ENCODE measurements at places on chromosomes 11 and 22.
A peak's percentile ranks its signal among the peaks of the same experiment; 100 is the strongest.

DNA sequence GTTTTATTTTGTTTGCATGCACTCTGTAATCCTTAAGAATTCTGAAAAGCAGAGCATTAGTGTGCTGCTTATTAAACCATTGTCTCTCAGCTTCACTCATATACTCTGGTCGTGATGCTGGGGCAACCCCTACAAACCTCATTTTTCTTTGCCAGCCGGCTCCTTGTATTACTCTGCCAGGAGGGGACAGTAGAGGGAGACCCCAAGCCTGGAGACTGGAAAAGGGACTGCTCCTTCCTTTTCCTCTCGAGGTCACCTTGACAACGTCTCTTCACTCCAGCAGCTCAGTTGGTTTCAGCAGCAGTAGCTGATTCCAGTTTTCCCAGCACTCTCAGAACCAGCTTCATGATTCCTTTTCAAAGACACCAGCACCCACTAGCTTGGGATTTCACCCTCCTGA lies 2.8 kb upstream of the JHY start:
- no peak for DNase-seq

DNA sequence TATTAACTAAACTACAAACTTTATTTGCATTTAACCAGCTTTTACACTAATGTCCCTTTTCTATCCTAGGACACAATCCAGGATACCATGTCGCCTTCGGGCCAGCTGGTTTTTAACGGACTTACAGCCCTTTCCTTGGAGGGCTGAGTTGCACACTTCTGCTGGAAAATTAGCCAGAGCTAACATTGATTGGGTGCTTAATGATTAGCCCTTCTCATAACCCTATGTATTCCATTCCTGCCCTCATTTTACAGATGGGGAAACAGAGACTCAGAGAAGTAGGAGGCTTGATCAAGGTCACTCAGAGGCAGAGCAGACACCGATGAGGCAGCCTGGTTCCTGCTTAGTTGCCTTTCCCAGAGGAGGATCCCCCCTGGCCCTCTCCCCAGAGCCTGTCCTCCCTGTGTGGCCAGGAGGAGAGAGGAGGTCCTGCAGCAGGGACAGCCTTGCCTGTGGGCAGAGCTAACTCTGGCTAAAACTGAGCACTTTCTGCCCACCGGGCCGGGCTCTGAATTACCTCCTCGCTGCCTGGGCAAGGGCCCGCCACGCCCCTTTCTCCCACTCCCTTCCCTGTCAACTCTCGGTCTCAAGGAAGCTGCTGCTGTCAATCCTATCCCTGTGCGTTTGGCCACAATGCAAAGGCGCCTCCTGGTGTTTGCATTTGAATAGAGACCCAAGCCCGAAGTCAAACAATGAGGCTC lies 59.6 kb upstream of the PAX6 start:
- peak; percentile 58 for DNase-seq

DNA sequence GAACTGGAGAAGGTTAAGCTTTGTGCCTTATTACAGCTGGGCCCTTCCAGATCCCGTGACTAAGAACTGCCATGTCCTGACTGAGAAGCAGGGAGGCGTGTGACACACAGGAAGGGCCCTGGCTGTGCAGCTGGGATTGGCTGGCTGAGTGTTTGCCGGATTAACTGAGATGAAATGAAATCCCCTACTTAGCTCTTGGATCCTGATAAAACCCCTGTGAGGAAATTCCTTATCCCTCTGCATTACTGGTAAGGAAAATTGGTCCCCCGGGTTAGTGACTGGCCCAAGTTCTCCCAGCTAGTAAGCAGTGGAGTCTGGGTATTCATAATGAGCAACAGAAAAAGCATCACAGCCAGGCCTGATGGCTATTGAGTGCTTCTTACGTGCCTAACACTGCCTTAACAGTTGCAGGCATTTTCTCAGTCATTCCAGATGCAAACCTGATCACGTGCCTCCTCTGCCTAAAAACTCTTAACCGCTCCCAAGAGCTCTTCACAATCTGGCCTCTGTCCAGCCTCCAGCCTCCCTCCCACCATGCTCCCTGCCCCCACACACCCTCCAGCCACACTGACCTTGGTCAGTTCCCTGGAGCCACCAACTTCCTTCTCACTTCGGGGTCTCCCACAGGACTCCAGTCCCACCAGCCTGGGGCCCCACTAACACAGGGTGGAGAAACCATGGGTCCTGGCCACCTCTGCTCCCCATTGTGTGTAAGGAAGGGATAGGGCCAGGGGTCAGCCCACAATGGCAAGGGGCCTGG lies 37.8 kb downstream of the ARRB1 start:
- DNase-seq: peak; percentile 40

GRCh38 chr11:89168396-89168795 lies 9.3 kb upstream of the TYR start:
- DNase-seq: no peak

DNA sequence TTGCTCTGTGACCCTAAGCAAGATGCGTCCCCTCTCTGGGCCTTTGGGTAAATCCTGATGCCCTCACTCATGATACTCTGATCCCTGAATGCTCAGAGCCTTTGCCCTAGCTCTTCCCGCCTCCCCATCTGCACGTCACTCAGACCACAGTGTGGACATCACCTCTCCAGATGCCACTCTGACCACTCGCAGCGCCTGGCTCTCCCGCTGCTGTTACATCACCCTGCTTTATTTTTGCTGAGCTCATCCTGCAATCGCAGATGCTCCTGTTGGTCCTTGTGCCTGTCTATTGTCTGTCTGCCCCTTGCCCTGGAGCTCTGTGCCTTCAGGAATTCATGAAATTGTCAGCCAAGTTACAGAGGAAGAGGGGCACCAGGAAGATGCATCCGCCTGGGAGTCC lies 5.5 kb downstream of the OSM start:
- peak; percentile 26 for DNase-seq

DNA sequence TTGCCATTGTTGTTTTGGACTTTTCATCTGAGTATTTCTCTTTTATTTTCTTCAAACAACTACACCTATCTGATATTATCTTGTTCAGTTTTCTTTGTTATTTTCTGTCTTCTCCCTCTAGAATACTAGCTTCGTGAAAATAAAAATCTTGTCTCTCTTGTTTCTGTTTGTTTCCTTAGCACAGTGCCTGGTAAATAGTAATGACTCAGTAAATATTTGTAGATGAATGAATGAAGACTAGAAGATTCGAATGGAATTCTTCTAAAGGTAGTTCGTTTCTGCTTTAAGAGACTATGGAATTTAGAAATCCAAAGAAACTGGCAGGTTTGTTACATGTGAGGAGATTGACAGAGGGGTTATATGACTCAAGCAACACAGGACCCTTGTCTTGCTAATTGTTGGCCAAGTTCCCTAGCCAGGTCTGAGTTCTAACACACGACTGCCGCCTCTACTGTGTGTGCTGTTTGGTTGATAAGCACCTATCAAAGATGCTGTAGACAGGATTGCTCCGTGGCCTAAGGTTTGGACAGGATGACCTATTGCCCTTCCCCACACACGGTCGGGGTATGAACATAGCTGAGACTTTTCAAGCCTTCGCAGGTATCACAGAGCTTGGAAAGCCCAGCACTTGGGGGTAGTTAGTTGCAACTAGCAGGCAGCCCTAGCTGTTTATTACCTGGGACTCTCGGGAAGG lies 831 bp upstream of the TMEM135 start:
- no peak for DNase-seq

GRCh38 chr22:38030311-38031133 lies 26.7 kb upstream of the PICK1 start:
- DNase-seq: no peak

DNA sequence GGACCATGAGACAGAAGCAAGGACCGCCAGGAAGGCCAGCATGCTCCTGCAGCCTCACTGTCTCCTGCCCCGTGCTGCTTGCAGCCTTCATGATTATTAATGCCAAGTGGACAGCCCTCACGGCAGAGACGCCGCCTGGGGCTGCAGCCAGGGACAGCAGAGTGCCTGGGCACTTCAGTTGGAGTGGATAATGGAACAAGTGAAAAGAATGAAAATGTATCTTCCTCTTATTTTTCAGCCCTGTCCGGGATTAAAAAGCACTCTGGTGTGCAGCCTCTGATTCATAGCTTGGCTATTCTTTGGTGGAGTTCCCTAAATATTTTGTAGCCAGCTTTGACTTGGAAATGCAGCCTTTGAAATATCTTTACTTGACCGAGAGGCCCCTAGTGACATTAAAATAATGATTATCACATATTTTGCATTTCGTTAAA lies 1404.2 kb downstream of the BRD1 start:
- no peak for DNase-seq

DNA sequence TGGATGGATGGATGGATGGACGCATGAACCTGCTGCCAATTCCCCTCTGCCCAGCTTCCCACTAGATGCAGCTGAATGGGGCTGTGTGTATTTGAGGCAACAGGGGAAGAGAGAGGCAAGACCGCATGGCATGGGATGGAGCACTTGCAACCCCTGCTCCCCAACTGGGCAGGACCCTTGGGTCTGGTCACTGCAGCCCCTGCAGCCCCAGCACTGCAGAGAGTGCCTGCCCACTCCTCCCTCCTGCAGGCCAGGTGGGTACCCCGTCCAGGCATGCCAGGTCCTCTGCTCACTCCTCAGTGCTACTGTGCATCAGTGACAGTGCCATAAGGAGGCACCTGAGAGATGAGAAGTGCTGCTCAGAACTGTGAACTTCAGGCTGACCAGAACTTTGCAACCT lies 40.3 kb downstream of the OSBPL5 start:
- no peak for DNase-seq

- no peak for DNase-seq
Measured at GRCh38 chr11:103844327-103845215, 191.9 kb upstream of the DDI1 start.

DNA sequence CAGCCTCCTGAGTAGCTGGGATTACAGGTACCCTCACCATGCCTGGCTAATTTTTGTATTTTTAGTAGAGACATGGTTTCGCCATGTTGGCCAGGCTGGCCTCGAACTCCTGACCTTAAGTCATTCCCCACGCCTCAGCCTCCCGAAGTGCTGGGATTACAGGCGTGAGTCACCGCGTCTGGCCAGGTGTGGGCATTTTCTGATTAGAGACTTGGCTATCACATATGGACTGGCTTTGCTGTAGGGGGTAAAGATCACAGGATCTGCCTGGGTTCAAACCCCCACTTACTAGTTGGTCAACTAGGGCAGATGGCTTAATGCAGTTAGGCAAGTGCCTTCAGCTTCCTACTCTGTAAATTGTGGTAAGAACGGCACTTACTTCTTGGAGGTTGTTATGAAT lies 6.5 kb downstream of the CD248 start:
- no peak for DNase-seq

DNA sequence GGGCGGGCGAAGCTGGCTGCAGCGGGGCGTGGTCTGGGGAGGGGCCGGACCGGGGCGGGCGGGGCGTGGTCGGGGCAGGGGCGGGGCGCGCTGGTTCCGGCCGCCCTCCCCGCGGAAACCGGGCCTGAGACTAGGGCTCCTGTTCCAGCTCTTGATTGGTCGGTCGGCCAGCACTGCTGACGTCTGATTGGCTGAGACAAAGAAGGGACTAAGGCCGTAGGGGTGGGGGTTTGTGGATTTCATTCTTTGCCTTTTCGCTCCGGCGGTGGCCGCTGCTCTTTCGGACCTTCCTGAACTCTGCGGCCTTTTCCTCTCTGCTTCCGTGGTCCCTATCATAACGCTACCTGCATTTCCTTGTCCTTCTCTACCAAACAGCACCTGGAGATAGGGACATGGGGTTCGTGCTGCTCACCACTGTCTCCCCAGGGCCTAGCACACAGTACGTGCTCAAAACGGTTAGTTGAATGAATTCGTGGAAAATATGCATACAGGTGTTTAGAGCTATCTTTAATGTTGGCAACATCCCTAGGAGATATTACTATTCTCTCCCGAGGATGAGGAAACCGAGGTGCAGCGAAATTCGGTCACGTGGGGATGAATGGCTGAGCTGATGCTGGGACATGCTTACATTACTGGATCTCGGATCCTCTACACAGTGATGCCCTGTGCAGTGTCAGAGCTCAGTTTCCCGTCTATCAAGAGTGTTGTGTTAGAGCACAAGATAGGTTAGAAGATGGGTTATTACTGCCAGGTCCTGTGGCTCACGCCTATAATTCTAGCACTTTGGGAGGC lies 62.8 kb downstream of the NFAM1 start:
- peak; percentile 92 for DNase-seq

DNA sequence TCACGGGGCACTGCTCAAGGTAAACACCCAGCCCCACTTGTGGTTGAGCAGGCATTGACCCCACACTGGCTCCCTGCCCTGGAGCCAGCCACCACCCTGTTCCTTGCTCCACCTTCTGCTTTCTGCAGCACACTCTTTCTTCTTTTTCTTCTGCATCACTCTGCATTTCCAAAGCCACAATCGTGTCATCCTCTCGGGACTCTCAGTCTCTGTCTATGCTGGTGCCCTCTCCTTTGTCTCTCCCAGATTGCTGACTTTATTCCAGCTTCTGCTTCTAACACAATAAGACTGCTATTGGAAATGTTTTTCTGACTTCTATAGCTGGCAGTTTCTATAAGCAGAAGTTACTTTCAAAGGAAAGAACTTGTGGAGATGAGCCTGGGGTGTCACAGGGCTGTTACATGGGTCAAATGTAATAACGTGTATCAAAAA lies 14.4 kb downstream of the GRAP2 start:
- DNase-seq: no peak

GRCh38 chr11:88181776-88182175 lies 6.5 kb upstream of the RAB38 start:
- no peak for DNase-seq

GRCh38 chr11:118263112-118263511 lies 985 bp downstream of the MPZL2 start:
- DNase-seq: no peak

DNA sequence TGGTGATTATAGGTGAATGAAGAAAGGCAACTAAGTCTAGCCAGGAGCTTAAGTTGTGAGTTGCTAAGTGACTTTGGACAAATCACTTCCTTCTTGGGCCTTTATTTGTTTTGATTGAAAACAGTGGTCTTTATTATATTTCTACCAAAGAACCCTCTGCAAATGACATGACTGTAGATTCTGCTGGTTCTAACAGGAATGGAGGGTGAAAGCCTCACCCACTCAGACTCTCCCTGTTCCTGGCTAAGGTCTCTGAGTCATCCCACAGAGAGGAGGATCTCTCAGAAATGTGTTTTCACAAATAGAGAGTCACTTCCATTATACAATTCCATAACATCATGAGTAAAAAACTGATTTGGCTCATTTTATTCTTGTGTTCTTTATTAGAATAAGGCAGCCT lies 583.9 kb upstream of the LRRC4C start:
- peak; percentile 34 for DNase-seq

- peak; percentile 19 for DNase-seq
Measured at GRCh38 chr11:22337596-22338485, at the start of gene SLC17A6. Gene SLC17A6 (plus strand): TSS chr11:22338381. CDS start chr11:22338534, 153 bp downstream.

- no peak for DNase-seq
Measured at GRCh38 chr11:66979336-66979980, 4.4 kb downstream of the C11orf86 start.

Measured in kidney tubule cell (primary cell).